MCF 10A (cell line): ENCODE measurements at places on chromosomes 5 and 9. TPM values are rescaled to one million over a fixed set of nuclear protein-coding genes. Genes with fewer than 3 reads are reported as not detected.

SPINK7 gene
- total RNA-seq: not detected in 2 replicates

FBXL7 gene
- not detected in 2 replicates for total RNA-seq

HRCT1 gene
- total RNA-seq: 4.4 and 6.0 TPM in 2 replicates

MOB3B gene
- 2.2 and 3.7 TPM in 2 replicates for total RNA-seq

LCN6 gene
- not detected in 2 replicates for total RNA-seq

OR1J2 gene
- not detected in 2 replicates for total RNA-seq

MARCOL gene
- not detected in 2 replicates for total RNA-seq

GADD45G gene
- 0.69 TPM in 1 of 2 replicates, not detected in the other for total RNA-seq

FAM151B gene
- total RNA-seq: 1.8 TPM in 2 replicates

ROR2 gene
- 0.10 and 0.84 TPM in 2 replicates for total RNA-seq

TAF11L12 gene
- not detected in 2 replicates for total RNA-seq

GABRA1 gene
- total RNA-seq: not detected in 2 replicates

SLCO6A1 gene
- total RNA-seq: not detected in 2 replicates

GRCh38 chr9:25648116-25648515 lies 30.1 kb downstream of the TUSC1 start:
- DNase-seq: no peak

DNA sequence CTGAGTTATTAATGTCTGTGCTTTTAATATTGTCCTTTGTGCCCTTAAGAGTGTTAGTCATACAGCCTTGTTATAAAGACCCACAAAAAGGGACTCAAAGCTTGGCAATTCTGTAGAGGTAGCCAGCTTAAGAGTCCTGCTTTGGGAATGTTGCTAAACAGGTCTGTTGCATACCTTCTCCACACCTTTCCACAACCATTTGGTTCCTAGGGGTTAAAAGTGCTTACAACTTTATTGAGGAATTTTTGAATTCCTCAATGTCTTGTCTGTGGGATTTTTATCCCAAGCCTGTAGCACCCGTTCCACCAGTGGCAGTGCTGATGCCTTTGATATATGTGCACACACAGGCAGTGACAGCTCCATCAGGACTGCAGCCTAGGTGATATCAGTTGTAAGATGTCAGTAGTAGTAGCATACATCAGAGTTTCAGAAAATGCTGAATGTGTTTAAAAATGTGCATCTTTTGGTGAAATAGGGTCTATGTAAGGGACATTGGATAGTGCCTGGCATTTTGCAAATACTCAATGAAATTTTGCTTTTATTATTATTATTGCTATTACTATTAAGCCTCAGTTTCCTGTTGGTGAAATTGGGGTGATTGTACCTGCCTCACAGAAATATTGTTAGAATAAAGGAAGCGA lies 68.5 kb downstream of the WWC1 start:
- no peak for DNase-seq

DNA sequence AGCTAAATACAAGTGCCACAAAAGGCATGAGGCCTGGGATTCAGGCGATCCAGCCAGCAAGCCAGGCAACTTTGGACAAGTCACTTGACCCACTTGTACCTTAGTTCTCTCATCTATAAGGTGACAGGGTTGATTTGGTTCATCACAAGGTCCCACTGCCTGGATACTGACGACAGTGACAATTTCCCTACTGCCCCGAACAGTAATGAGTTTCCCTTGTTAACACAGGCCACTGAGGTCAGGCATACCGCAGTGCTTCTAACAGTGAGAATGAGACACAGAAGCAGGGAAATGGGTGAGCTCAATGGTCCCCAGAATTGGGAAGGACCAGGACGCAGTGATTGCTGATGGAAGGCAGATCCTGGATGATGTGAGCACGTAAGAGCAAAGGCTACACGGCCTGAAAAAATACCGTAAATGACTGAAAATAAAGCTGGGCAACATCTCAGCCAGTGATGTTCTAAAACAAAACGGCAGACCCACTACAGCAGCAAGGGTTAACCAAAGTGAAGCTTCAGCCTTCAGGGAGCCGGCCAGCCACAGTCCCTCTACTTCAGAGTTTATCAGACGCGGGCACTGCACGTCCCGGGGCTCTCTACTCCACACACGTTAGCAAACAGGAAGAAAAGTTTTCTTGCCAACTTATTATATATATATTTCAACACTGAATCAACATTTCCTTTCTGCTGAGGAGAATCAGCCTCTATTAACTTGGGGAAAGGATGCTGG lies 846 bp downstream of the MGAT1 start:
- no peak for DNase-seq

DNA sequence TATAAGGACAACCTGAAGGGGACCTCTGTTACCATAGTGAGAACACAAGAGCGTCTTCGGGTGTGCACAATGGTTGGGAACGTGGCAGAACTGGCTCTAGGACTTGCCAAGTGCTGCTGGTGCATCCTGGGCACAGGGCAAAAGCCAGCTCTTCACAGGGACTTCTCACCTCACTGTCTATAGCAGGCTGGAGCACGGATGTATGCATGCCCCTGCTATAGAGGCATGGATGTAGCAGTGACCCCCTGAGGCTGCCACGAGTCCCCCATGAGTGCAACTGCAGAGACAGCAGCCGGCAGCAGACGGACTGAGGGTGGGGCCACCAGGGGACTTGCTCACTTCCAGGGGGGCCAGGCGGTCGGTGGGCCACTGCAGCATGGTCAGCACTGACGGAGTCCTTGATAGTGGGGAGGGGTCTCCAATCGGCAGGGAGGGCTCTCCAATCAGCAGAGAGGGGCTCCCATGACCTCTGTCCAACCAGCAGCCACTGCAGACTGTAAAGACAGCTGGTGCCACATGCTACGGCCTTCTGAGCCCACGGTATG lies 64.9 kb downstream of the SEMA4D start:
- DNase-seq: no peak

DNA sequence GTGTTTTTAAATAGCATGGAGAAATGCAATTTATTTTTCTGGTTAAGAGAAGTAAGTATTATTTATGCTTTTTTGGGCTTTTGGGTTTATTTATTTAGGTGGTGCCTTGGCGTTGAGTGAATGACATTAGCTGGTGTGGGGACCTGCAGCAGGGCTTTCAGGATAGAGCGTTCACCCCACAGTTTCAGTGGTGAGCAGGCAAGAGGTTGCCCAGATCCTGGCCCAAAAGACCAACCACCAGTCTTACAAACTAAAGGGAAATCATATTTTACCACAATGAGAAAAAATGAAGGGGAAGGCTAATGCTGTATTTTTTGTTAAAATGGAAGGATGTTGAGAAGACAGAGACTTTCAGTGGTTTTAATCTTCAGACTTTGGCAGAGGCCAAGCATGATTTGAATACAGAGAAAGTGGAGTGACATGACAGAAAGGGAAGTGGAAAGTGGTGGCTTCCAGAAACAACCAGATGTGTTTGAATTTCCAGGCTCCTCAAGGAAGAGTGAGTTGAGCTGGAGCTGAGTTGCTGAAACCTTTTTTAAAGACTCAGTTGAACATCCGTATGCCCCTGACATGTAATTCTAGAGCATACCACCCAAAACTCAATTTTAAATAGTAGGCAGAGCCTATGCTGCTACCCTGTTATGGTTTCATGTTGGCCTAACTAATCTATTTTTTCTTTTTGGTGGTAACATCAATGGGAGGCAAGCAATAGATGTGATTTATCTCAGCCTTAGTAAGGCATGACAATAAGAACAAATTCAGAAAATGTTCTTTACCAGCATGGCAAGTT lies 94.8 kb downstream of the AOPEP start:
- DNase-seq: no peak

- no peak for DNase-seq
Observed at GRCh38 chr9:133458643-133459312, 1.0 kb upstream of the CACFD1 start.

DNA sequence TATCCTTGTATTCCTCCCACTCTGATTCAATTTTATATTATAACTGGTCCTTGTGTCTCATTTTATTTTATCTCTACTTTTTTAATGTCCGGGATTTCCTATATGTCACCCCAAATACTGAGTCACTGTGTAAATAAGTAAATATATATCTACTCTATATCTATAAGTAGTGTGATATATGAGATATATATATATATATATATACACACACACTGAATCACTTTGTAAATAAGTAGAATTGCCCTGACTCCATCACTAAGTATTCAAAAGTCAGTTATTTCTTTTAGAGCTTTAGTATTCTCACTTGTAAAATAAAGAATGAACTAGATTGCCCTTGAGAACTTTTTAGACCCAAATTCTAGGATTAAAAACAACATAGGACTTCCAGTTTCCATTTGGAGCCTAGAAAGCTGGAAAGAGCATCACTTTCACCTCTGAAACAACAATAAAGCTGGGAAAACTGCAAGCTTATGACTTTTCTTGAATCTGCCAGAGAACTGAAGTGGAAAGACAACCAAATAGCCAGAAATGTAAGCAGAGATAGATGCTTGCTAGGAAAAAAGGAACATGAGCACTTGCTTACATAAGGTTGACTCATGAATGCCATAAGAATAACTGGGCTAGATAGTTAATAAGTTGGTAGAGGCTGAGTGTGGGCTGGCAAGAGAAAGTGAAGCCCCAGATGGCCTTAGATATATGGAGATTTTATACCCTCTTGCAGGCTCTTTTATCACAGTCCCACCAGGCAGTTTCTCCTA lies 171.1 kb upstream of the TLX3 start:
- peak; percentile 9 for DNase-seq

DNA sequence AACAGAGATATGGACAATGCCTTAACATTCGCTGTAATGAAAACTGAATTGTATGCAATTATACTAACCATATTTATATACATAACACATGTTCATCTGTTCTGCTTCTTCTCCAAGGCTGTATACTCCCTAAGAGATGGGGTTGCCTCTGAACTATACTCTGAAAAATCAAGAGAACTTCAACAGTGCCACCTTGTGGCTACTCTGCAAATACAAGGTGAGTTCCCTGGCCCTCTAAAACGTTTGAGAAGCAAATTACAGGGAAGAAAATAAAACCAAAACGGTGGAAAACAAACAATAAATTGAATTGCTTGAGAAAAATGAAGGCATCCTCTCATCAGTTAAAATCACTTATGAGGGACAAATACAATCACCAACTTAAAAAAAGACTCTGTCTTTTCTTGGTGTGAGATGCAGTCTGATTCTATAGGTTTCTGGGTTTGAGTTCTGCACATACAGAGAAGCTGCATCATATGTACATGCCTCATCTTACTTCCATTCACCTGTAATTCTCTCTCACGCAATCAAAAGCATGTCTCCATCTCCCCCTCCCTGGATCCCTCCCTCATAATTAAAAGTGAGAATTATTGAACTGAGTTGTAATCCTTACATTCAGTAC lies 98.6 kb downstream of the FBXW11 start:
- peak; percentile 79 for DNase-seq

GRCh38 chr9:121861501-121862180 lies 210.2 kb downstream of the DAB2IP start:
- peak; percentile 44 for DNase-seq

DNA sequence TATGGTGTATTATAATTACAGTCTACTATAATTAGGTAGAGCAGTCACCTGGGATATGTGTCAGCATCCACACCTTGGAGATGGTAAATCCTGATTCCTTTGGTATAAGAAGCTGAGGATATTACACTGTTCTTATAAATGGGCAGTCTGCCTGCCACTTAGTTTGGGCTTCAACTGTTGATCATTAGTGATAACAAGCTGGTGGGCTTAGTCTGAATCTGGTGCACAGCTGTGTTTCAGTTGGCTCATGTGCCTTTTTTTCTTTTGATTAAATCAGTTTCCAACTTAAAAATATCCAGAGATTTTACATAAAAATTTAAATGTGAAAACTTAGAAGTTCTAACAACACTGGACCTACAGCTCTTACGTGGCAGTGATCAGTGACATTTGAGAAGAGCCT lies 21.2 kb downstream of the LVRN start:
- DNase-seq: no peak

DNA sequence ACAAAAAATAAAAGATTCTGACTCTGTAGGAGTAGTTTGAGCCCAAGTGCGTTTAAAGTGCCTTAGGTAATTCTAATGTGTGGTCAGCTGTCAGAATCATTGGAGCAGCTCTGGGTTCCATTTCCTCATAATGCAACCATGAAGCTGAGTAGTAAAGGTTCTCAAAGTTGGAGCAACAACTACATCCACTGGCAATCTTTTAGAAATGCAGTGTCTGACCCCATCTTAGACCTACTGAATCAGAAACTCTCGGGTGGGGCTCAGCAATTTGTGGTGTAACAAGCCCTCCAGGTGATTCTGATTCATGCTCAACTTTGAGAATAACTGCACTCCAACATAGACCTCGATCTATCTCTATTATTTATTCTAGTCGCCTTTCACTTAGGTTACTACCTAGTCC lies 7.6 kb upstream of the ALDH1A1 start:
- DNase-seq: peak; percentile 25

GRCh38 chr5:26645659-26646058 lies 392.7 kb downstream of the CDH9 start:
- no peak for DNase-seq

GRCh38 chr5:176183321-176184074 lies 54.7 kb upstream of the SIMC1 start:
- no peak for DNase-seq

DNA sequence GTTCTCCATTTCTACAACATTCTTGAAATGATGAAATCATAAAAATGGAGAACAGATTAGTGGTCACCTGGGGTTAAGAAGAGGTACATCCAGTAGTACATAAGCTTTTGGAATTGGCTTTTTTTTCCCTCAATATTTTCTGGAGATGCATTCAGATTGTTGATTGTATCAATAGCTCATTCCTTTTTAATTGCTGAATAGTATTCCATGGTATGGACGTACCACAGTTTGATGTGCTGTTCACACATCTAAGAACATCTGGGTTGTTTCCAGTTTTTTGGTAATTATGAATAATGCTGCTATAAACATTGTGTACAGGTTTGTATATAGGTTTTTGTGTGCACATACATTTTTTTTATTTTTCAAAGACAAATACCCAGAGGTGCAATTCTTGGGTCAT lies 130.0 kb downstream of the PPP2R2B start:
- no peak for DNase-seq

GRCh38 chr9:112654282-112654681 lies 63.6 kb downstream of the INIP start:
- DNase-seq: no peak

DNA sequence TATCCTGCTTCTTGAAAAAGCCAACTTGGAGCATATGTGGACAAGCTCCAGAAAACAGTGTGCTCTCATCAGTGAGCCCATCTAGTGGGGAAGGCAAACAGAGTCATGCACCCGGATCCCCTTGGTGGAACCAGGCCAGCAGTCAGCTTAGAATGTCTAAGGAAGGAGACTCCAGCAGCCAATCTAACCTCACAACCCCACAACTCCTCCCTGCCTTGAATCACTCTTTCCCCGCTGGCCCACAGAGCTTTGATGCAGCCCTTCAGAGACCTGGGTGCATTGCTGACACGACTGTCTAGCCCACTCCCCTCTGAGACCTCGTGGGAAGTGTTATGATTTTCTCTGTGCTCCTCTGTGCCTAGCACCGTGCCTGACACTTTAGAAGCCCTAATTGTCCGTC lies 623.7 kb downstream of the BNC2 start:
- DNase-seq: no peak

DNA sequence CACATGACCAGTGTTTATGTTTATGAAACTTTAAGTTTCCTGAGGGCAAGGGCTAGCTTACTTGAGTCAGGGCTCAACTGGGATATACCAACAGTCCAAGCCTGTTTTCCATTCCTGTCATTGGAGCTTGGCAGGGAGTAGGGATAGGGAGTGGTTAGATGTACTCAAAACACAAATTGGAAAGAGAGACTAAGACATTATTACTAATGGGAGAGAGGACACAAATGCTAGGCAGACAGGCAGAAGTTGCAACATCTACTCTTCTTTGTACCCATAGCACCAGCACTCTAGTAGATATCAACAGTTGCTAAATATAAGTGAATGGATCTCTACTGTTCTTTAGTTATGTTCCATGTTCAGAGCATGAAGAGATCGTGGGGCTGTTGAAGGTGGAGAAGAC lies 62.8 kb downstream of the NPR3 start:
- no peak for DNase-seq

- peak; percentile 54 for DNase-seq
Observed at GRCh38 chr5:74673011-74673790, 11.8 kb upstream of the HEXB start.
